Jurkat, Clone E6-1 (cell line): ENCODE measurements at places on chromosomes 16 and 17.

- DNase-seq = no peak
Measured at GRCh38 chr16:4032768-4033167, 83.5 kb downstream of the ADCY9 start.

DNA sequence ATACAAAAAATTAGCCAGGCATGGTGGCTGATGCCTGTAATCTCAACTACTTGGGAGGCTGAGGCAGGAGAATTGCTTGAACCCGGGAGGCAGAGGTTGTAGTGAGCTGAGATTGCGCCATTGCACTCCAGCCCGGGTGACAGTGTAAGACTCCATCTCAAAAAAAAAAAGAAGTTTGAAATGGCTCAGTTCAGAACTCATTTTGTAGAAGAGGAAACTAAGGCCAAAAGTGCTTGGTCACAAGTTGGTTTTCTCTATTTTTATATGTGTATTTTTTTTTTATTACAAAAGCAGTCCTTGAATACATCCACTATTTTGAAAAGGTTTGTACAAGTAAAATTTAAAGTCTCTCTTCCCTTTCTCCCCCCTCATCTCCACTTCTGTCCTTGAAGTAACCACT lies 5.5 kb downstream of the TAC4 start:
- no peak for DNase-seq

- DNase-seq = no peak
Measured at GRCh38 chr16:3289998-3290673, 6.8 kb downstream of the ZNF263 start.

DNA sequence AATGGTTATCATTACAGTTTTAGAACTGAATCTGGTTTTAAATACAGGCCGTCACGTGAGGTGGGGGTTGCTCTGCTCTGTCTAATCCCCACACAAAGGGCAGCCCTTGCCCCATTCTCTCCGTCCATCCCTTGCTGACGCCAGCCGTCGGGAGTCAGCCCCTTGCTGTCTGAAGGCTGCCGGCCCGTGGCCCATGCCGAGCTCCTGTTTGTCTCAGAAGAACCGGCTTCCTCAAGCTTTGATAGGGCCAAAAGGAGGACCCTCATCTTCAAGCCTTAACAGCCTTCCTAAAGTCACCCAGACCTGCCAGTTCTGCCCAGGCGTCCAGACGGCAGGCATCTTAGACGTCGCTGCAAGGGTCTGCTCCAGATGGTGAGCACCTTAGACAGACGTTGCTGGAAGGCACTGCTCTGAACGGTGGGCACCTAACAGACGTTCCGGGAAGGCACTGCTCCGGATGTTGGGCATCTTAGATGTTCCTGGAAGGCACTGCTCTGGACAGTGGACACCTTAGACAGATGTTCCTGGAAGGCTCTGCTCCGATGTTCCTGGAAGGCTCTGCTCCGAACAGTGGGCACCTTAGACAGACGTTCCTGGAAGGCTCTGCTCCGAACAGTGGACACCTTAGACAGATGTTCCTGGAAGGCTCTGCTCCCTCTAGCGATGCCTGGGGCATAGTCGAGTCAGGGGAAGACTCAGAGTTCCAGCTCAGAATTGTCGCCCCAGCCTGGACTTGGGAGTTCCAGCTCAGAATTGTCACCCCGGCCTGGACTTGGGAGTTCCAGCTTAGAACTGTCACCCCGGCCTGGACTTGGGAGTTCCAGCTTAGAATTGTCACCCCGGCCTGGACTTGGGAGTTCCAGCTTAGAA lies 35.1 kb upstream of the CHMP6 start:
- DNase-seq = no peak

GRCh38 chr16:49487746-49488145 lies 114.1 kb downstream of the C16orf78 start:
- DNase-seq = no peak

DNA sequence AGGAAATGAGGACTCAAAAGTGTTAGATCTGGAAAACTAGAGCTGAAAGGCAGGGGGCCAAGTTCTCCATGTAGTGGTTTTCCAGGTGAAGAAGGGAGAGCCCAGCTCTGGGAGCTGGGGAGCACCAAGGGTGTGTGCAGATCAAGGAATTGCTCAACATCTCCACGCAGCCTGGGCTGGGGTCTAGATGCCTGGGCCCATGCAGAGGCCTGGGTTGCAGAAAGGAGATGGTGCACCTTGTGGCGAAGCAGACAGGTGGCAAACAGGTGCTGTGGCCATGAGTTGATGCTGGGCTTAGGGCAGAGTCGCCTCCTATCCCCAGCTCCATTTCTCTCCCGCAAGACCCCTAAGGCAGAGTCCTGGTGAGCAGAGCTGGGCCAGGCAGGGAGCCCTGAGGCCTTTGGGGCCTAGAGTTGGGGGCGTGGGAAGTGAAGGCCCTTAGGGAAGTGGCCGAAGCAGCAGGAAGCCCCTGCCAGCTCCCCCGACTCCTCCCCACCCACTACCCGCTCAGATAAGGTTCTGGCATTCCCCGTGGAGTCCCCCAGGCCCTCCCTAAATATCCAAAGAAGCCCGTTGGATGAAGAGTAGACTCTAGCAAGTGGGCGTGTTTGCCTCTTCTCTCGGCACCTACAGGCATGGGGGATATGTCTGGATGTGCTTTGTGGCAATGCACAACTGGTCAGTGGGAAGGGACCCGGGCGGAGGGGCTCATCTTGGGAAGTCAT lies 777 bp downstream of the FOXN1 start:
- DNase-seq = no peak

DNA sequence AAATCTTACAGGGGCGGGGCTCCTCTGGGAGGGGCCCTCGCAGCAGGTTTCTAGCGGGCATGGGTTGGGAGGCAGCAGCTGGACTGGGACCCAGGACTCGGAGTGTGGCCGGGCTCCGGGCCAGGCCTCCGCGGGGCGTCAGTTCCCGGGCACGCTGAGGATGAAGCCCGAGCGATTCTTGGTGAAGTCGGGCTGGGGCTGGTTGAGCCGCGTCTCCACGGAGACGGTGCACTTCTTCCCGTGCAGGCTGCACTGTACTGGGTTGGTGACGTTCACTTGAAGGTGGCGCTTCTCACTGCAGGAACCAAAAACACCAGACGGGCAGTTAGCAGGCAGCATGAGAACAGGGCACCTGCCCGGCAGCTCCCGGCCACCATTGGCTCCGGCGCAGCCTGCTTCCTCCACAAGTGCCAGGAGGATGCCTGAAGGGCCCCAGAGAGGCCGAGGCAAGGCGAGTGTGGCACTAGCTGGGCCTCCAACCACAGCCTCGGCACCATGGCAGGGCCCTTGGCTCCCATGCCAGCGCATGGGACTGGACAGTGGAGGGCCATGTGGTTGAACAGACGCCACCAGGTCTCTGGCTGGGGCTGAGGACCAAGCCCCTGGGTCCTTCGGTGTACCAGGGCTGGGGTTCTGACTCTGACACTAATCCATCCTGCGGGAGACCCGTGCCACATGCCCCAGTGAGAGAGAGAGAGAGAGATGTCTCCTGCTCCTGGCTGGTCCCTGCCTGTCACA lies 8.0 kb downstream of the CDK5R1 start:
- DNase-seq = no peak

GRCh38 chr17:28041844-28042656 lies 427 bp upstream of the NLK start:
- DNase-seq = no peak

DNA sequence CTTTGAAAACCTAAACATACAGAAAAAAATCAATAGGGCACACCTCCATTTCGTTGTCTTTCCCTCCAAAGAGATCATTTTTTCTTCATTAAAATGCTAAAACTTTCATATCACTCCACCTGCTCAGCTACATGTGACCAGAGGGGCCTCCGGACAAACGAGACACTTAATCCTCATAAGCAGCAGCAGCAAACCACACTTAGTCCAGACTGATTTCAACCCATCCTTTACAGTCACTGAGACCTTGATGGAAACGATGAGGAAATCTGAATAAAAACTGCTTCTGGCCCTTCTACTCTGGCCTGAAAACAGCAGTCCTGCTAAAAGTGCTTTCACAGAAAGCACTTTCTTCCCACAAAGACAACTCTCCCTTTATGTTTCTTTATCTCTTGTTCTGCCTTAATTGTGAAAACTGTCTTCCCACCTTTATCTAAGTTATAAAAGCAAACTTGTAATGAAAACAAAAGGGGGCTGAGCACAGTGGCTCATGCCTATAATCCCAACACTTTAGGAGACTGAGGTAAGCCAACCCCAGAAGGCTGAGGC lies 4.6 kb downstream of the ANKRD11 start:
- DNase-seq = no peak

DNA sequence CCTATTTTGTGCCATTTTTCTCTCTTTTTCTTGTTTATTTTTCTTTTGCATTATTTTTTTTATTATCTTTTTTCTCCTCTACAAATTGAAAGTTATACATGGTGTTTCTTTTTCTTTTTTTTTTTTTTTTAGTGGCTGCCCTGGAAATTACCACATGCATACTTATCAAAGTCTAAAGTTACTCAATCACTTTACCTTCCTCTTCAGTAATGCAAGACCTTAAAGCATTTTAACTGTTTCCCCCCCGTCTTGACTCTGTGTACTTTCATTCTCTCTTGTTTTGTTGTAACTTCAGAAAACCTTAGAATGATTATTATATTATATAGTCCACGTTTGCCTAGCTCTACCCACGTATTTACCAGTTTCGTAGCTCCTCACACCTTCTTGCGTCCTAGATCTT lies 33.3 kb upstream of the SMPD3 start:
- no peak for DNase-seq

DNA sequence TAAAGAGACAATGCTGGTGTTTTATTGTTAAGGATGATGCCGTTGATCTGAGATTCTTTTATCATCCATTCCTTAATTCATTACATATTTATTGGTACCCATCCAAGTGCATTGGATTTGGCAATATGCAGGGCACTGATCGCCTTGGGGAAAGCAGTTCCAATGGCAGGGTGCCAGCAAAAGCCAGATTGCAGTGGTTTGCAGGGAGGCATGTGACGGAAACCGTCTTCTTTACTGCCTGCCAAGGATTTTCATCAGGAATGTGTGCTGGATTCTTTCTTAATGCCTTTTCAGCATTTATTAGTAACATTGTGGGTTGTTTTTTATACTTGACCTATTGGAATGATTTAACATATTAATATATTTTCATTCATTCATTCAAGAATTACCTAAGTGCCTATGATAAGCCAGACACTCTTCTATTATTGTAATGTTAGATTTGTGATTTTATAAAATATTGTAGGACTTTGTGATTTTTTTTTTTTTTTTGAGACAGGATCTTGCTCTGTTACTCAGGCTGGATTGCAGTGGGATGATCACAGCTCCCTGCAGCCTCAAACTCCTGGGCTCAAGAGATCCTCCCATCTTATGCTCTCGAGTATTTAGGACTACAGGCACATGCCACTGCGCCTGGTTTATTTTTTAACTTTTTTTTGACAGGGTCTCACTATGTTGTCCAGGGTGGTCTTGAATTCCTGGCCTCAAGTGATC lies 93.4 kb upstream of the TNRC6A start:
- no peak for DNase-seq

- DNase-seq = no peak
Measured at GRCh38 chr17:12953156-12953555, 64.7 kb downstream of the ELAC2 start.

GRCh38 chr17:60040843-60041242 lies 37.9 kb downstream of the HEATR6 start:
- DNase-seq = no peak

- DNase-seq = peak; percentile 52
Measured at GRCh38 chr17:68613739-68614298, 12.7 kb upstream of the FAM20A start.

GRCh38 chr16:31403590-31404352 lies 10.6 kb downstream of the ITGAD start:
- no peak for DNase-seq

- no peak for DNase-seq
Measured at GRCh38 chr16:66525396-66526180, 24.3 kb downstream of the TK2 start.

DNA sequence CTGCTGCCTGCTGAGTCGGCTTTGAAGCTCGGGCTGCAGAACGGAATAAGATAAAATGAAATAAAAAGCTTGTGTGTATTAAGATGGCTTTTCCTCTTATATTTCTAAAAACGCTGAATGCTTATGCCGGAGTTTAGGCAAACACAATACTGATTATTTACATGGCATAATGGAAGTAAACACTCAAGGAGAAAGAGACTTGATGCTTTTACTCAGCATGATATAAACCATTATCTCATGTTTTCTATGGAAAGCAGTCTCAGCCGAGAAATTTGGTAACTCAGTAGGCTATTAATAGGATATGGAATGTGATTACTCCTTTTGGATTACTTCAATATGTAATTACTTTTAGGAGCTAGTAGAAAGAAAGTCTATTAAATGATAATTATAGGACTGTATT lies 153.3 kb downstream of the CDH11 start:
- no peak for DNase-seq
